ENCODE measurements at places on chromosomes 7 and 10.
A peak's percentile ranks its signal among the peaks of the same experiment; 100 is the strongest.

GRCh38 chr7:26603631-26604030, 260.8 kb downstream of the SKAP2 start:
- DNase-seq, result peak; percentile 81

DNA sequence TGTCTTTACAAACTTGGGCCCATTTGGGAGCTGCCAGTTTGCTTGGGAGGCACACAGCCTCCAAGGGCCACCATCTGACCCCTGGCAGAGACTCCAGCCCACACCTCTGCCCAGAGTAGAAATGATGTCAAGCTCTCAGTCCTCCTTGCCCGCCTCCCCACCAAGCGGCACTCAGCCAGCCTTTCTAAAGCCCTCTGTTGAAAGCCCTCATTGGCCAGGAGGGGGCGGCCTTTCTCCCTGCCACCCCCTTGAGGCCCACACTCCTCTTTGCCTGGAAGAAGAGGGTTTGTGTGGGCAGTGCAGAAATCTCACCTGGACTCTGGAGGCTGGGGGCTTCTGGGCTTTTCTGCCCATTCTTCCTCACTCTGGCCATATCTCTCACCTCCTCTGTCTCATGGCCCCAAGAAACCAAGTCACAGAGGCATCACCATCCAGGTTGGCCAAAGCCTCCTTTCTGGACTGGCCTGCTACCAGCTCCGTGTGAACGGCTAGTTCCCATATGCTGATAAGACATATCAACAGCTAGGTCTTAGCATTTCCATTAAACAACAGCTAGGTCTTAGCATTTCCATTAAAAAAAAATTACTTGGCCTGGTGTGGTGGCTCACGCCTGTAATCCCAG, 36.1 kb downstream of the UBTD1 start:
- no peak for DNase-seq

DNA sequence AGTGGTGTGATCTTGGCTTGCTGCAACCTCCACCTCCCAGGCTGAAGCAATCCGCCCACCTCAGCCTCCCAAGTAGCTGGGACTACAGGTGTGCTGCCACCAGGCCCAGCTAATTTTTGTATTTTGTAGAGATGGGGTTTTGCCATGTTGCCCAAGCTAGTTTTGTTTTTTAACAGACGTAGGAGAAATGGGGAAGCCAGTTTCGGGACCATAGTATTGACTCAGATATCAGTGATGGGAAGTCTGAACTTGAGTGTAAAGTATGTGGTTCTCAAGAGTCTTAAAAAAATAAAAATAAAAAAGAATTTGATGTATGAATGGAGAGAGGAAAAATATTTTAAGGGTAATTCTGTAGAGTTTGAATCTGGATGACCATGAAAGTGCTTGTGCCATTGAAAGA, 34.2 kb downstream of the SP4 start:
- no peak for DNase-seq

- no peak for DNase-seq
These were observed 169.4 kb downstream of the KIAA1217 start for GRCh38 chr10:24378126-24378920.

DNA sequence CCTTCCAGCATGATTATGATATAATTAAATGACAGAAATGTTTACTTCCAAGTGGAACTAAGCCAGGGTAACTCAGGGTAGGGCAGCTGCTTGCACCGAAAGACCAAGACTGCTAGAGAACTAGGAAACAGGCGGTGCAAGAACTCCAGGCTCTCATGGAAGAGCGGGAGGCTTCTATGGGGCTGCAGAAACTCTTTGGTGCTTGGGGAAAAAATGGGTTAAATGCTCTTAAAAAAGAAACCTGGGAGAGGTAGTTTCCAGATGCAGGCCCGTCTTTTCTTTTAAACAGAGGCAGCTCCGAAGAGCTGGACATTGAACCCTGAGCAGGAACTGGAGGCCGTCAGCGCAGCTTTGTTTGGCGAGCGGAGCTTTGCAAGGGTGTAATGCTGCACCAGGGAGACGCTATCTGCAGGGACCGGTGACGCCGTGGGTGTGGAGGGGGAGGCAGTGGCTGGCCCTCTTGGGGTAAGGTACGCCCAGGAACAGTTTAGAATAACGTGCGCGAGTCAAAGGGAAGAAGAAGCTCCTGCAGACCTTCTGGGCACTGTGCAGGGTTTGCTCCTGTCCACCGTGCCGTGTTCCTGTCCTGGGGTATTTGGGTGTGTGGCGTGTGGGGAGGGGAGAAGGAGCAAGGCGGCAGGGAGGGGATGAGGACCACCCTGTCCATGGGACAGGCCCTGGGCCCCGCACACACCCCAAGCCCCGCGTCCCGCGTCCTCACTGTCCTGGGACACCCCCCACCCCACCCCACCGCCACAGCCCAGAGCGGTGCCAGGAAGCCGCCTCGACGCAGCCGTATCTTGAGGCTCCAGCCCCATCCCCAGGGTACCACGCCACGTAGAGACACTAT, 59.0 kb downstream of the EGFR start:
- DNase-seq, result no peak

GRCh38 chr7:99359465-99360154, 14.9 kb upstream of the ARPC1B start:
- DNase-seq, result no peak

GRCh38 chr7:104267701-104268368, 60.0 kb upstream of the ORC5 start:
- DNase-seq, result no peak

DNA sequence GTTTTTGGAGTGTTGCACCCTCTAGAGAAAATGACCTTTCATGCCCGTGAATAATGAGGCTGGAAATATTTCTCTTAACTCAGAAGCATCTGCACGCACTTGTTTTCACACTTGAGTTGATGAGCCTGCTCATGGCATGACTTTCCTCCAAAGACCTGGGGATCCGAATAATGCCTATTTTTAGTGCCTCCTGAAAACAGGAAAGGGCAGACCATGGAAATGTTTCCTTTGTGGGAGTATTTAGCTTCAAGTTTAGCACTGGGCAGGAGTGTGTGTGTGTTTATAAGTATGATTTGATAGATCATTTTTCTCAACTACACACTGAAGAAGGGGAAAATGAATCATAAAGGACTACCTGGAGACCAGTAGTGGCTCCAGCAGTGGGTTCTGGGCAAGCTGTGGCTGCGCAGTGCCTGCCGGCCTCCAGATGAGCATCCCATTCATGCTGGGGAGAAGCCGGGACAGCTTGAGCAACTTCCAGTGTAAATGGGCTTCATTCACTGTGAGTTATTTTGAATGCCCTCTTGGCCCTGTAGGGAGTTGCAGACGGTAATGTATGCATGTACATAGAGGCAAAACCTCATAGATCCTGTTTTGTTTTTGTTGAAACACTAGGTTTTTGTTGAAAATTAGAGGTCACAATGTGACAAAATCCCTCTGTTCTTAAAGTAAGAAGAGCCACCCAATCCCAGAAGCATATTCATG, 117.8 kb upstream of the INSYN2A start:
- DNase-seq, result no peak

DNA sequence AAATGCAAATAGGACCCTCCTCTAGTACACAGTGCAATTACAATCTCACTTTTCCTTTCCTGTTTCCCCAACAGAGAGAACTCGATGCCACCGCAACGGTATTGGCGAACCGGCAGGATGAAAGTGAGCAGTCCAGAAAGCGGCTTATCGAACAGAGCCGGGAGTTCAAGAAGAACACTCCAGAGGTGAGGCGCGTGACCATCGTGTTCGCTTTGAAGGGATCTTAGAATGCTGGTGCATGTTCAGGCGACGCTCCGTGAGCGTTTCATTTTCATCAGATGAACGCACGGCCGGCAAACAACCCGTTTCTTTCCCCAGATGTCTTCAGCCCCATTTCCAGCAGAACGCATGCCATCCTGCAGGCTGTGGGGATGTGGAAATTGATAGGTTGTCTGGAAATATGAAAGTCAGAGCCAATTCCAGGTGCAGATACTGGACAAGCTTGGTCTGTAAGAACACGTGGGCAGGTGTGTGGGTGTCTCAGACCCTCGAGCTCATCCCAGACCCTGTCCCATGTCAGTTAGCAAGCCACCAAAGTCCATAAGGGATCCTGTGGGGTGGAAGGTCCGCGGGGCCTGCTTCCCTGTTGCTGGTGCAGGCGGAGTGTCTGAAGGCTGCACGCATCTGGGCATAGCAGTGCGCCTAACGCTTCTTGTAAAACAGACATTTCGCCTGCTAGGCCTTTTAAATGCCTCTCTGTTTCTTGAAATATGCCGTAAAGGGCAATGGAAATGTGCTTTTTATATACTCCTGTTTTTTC, 98.8 kb downstream of the CUX1 start:
- DNase-seq, result no peak

- DNase-seq, result no peak
These were observed 128.3 kb downstream of the NEBL start for GRCh38 chr10:20768843-20769242.

DNA sequence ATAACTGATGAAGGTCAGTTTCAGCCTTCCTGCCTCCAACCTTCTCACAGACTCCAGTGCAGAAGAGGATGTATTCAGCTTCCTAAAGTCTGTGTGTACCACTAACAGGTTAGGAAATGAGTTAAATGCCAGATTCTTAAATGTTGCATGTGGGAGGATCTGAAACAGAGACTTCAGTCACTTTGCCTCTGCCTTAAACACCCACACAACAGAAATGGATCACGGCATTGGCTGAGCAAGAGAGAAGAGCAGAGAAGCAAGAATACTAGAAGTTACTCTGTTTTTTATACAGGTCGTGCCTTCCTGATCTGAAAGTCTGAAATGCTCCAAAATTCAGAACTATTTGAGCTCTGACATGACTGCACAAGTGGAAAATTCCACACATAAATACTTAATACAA, 98.9 kb upstream of the ARHGAP21 start:
- DNase-seq, result no peak

DNA sequence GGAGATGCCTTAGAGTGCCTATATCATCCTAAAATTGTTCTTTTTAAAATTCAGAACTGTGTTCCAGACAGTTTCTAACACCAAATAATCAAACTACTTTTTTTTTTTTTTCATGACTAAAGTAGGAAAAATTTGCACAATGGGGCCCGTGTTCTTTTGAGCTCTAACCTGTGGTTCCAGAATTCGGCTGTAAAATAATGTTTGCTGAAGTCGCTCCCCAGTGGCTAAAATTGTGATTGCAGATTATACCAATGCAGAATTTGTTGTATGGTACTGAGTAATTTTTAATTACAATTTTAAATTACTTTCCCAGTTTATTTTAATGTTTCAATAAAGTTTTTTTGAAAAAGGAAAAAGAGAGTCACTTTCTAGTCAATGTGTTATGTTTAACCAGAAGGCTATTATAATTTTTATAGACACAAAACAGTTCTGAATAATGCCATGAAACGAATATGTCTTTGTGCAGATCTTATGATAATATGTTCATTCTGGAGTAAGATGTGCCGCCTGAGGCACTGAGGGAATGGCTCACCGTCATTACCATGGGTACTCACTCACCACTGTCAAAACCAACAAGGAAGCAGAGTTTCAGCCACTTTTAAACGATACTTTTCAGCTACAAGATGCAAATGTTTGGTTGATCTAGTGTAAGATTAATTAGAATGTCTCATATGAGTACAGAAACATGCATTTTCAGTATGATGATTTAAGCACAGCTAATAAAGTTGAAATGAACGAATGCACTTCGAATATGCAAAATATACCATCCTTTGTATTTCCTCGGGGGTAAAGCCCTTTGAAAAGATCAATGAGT, 173.6 kb downstream of the PRKCQ start:
- DNase-seq, result peak; percentile 18

All from HCT116 (cell line).